ENCODE measurements at places on chromosomes 13 and 19. TPM values are rescaled to one million over a fixed set of nuclear protein-coding genes. Genes with fewer than 3 reads are reported as not detected.

DNA sequence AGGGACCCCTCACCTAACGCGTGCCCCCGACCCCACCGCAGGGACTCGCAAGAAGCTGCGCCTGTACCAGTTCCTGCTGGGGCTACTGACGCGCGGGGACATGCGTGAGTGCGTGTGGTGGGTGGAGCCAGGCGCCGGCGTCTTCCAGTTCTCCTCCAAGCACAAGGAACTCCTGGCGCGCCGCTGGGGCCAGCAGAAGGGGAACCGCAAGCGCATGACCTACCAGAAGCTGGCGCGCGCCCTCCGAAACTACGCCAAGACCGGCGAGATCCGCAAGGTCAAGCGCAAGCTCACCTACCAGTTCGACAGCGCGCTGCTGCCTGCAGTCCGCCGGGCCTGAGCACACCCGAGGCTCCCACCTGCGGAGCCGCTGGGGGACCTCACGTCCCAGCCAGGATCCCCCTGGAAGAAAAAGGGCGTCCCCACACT, 4.7 kb upstream of the MYBPC2 start:
- DNase-seq: peak; percentile 95

DNA sequence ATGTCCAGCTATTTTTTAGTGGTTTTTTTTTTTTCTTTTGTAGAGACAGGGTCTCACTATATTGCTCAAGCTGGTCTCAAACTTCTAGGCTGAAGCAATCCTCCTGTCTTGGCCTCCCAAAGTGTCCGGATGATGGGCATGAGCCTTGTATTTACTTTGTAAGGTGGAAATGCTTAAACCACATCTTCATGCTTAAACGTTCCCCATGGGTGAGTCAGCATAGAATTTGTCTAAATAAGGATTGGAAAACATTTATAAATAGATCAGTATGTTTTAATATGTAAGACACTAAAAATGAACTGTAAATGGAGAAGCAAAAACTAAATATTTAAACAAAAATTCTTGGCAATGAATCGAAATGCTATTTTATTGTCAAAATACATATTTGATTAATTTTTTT, 698.0 kb downstream of the PCDH9 start:
- DNase-seq: no peak

NHLRC3 gene
- 20.2 TPM for total RNA-seq

GRCh38 chr19:46347985-46348384, 1.1 kb downstream of the PPP5C start:
- no peak for DNase-seq

- DNase-seq: no peak
These were observed 169.6 kb downstream of the LACC1 start for GRCh38 chr13:44049081-44049945.

All from ovary (tissue), 10 donors.